ENCODE measurements at places on chromosomes 11 and 22.

- DNase-seq = no peak
Observed at GRCh38 chr11:64186492-64187165, 658 bp downstream of the STIP1 start.

DNA sequence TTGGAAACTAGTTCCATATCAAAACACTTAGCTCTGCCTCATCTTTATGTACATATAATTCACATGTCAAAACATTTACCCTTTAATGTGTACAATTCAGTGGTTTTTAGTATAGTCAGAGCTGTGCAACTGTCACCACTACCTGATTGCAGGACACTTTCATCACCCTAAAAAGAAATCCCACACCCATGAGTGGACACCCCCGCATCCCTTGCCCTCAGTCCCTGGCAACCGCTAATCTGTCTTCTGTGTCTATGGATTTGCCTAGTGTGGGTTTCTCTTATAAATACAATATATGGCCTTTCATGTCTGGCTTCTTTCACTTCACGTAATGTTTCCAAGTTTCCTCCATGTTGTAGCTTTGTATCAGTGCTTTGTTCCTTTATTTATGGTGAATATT lies 8.6 kb upstream of the EMID1 start:
- DNase-seq = no peak

- no peak for DNase-seq
Observed at GRCh38 chr22:46568102-46568809, 30.8 kb upstream of the CELSR1 start.

DNA sequence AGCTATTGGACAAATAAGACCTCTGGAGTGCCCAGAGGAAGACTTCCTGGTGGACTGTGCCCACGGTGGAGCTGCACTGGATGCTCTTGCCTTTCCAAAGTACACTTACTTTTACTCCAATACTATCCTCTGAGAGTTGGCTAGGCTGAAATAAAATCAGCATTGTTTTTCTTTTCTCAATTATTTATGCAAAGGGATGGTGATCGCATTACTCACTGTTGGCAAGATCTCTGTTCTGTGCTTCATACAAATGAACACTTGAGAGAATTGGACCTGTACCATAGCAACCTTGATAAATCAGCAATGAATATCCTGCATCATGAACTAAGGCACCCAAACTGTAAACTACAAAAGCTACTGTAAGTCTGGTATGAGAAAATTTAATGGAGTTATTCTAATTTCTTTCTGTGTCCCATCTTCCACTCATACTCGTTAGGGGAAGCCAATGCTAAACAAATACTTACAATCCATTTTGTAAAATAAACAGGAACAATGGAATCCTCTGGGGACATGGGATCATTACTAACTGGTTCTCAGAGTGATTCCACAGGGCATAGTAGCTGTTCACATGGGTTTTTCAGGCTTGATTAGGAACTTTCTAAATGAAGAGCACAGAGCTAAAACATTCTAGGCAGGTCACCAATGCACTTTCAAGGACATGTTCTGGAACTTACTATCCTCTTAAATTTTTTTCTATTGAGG lies 26.3 kb downstream of the NLRP14 start:
- DNase-seq = no peak

DNA sequence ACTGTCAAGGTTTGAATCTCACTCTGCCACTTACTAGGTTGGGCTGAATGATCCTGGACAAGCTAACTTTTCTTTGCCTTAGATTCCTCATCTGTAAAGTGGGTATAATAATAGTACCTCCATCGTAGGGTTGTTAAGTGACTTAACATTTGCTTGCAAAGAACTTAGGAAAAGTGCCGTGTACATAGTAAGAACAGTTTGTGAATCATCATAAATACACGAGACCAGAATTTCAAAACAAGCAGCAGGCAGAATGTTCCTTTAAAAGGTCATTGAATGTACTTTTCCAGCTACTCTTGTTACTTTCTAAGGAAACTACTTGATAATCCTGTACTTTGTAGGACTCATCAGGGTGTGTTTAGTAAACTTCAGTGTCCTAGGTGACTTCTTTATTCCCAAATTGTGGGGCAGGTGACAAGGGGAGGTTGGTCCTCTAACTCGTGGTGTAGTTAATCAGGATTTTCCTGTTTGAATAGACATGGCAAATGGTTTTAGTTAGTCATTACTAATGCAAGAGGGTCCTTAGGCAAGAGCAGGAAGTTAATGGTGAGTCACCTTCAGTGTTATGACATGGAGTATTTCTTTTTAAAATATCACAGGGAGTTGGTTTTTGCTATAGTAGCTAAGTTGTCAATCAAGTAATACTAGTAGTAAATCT lies 67.9 kb downstream of the YAP1 start:
- DNase-seq = no peak

GRCh38 chr11:88359541-88359940 lies 22.0 kb upstream of the CTSC start:
- no peak for DNase-seq

- DNase-seq = no peak
Observed at GRCh38 chr11:74473382-74474173, 6.2 kb upstream of the KCNE3 start.

DNA sequence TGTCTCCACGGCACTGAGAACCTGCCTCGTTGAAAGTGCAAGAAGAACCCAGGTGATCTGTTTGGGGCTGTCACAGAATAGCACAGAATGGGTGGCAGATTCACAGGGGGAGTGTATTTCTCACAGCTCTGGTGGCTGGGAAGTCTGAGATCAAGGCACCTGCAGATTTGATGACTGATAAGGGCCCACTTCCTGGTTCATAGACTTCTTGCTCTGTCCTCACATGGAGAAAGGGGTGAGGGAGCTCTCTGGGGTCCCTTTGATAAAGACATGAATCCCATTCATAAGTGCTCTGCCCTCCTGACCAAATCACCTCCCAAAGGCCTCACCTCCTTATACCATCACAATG lies 198.5 kb upstream of the SORL1-AS1 start:
- DNase-seq = no peak

- no peak for DNase-seq
Observed at GRCh38 chr22:40183029-40183581, 5.4 kb downstream of the TNRC6B start.

DNA sequence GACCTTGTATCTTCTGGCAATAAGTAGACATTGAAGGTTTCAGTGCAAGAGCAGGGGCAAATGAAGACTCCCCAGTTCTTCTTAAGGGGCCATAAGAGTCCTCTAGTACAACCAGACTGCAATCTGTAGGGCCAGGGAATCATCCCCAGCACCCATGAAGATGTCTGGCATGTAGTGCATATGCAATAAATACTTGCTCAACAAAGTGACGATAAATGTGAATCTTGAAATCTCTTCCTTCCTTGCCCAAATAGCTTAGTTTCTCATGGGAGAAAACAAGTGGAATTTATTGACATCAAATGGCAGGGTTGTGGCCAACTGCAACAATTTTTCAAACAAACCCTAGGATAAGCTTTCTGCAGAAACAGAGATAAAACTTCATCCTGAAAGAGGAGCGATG lies 107.6 kb downstream of the ABTB2 start:
- DNase-seq = no peak

DNA sequence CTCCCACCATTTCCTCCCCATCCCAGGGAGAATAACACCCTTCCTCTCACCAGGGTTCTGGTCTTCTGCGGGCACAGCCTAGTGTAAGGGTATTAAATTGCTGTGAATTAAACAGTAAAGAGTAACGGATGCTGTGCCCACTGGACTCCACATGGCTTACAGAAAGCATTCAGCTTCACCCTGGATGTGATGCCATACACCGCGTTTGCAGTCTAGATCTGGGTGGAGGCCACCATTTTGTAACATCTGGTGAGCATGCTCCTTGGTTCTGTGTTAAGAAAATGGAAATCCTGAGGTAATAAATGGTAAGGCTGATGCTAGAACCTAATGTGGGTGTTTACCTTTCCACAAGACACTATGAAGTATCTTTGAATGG lies 331.8 kb upstream of the B3GAT1 start:
- no peak for DNase-seq

DNA sequence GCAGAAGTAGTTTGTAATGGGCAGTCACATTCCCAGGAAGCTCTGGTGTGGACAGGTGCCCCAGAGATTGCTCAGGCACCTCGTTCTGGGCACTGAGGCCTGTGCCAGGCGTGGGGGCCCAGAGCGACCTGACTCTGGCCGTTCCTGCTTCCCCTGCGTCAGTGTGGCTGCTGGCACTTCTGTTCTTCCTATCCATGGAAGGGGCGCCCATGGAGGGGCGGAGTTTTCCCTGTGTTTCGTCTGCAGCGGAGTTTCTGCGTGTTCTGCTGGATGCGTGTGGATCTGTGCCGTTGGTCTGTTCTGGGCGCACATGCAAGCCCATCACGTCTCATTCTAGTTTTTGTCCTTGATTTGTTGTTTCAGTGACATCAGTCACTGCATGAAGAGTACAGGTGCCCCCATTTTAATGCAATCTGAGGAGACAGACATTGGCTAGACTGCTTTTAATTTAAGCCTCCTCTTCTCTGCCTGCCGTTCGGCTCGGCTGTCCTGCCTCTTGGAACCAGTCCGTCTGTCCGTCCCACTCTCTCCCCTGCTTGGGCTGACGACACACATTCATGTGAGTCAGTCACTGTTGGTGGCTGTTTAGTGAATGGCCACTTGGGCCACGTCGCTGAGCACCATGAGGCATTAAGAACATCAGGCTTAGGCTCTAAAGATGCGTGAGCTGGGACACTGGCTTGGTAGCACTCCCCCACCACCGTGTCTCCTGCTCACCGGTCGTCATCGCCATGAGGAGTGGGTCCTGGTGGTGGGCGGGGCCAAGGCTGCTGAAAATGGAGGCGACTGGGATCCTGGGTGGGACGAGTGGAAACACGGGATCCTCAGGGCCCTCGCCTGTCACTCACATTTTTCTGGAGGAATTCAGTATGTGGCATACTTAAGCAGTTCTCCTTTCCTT lies 255.8 kb downstream of the TBC1D22A start:
- no peak for DNase-seq

DNA sequence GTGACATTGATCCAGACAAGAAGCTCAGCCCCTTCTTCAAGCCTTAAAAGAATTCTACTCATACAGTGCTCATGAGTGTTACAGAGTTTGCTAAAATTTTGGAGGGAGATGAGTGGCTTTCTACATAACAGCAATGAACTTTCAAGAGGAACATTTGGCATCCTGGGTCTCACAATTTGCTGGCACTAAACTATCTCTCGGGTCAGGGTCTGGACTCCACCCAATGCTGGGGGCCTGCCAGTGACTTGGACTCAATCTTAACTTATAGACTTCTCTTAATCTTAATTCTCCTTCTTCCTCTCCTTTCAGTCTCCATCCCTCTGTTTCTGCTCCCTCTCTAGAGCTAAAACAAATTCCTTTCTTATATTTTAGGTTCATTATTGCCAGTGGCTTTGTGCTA lies 317.9 kb downstream of the TMEM135 start:
- no peak for DNase-seq

- DNase-seq = no peak
Observed at GRCh38 chr11:43517518-43517917, 158.8 kb downstream of the TTC17 start.

GRCh38 chr22:21612858-21613257 lies 17.0 kb downstream of the YDJC start:
- DNase-seq = no peak

- no peak for DNase-seq
Observed at GRCh38 chr11:45428541-45429230, 142.5 kb upstream of the SYT13 start.

GRCh38 chr11:25317216-25317615 lies 820.4 kb downstream of the LUZP2 start:
- DNase-seq = no peak

GRCh38 chr11:123241874-123242543 lies 47.0 kb upstream of the CLMP start:
- DNase-seq = no peak

- DNase-seq = no peak
Observed at GRCh38 chr22:37105154-37105553, 4.4 kb downstream of the TMPRSS6 start.

GRCh38 chr22:39091126-39092081 lies 5.6 kb upstream of the APOBEC3H start:
- no peak for DNase-seq

GRCh38 chr11:20002312-20003216 lies 157.7 kb downstream of the DBX1 start:
- no peak for DNase-seq

DNA sequence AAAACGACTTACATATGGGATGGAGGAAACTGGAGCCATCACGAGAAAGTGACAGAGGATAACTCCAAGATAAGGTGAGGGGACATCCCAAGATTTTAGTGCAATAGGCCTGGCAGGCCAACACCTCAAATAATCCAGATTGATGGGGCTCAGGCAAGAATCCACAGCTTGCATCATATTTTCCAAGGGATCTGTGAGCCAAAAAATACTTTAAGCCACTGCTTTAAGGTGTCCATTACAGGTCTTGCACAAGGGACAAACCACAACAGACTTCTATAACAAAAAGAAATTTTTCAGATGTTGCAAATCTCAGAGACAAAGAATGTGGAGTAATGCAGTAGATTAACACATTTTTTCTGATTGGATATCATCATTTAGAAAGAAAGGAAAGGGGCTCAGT lies 45.6 kb downstream of the DENND5A start:
- no peak for DNase-seq

DNA sequence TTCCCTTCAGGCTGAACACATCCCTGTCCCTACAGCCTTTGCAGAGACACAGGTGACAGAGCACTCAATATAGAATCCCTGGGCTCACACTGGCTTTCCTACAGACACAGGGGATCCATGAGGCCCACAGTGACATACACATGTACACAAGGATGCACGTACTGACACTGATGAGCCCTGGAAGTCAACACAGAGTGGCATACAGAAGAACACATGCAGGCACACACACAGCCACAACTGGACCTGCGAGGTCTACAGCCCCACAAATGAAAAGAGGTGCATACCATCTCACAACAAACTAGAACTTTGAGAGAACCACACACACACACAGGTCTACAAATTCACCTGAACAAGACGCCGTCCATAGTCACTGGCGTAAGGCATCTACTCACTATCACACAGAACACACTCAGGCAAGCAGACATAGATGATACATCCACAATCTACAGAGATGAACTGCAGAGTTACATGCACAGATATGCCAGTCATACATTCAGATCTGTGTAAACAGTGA lies 3.5 kb upstream of the ZNF74 start:
- no peak for DNase-seq

GRCh38 chr11:86091086-86091485 lies 22.2 kb upstream of the PICALM start:
- no peak for DNase-seq

DNA sequence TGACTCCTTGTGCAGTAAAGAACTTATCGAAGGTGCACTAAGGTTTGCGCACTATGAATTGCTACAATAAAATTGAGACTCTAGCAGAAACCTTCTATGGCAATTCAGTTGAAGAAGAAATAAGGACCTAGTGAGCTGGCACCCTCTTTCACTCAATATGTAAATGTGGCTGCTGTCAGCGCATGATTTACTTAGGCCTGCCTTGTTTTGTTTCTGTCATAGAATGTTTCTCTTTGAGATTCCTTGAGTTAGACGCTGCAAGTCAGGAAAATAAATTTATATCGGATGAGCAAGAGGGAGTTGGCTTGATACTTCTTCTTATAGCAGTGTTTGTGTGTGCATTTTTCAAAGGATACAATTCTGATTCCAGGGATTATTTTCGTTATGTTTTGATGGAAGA lies 322.1 kb downstream of the BLID start:
- no peak for DNase-seq
